ENCODE measurements at places on chromosomes 4 and X. TPM values are rescaled to one million over a fixed set of nuclear protein-coding genes. Genes with fewer than 3 reads are reported as not detected.

DNA sequence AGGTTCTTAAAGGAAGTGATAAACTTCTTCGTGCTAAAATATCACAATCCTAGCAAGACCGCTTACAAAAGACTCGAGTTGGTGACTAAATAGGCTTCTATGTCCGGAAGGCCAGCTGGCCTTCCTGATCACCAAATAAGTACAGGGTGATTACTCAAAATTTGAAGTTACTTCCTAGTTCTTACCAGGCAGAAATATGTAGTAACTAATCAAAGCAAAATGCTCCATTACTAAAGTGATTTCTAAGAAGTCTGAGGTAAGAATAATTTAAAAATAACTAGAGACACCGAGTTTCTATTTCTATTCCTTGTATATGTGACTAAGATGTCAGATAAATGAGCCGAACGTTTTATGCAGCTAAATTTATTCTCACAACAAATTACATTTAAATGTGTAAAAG lies 62.2 kb downstream of the NSUN7 start:
- DNase-seq = no peak

- DNase-seq = no peak
These were observed 1634.4 kb upstream of the PCDH7 start for GRCh38 chr4:29085748-29086147.

- DNase-seq = no peak
These were observed 87.0 kb downstream of the AFAP1 start for GRCh38 chr4:7852568-7853185.

GRCh38 chrX:42151808-42152207 lies 228.5 kb upstream of the CASK start:
- no peak for DNase-seq

- DNase-seq = no peak
These were observed 574 bp upstream of the CFAP97 start for GRCh38 chr4:185204238-185204910.

Gene MAGEA2B
- total RNA-seq = not detected

GRCh38 chr4:88583631-88584470 lies 8.4 kb upstream of the HERC3 start:
- DNase-seq = no peak

Gene SPACA5
- not detected for total RNA-seq

GRCh38 chrX:72146527-72146926 lies 14.8 kb upstream of the RTL5 start:
- DNase-seq = no peak

Gene CYSLTR1
- 1.5 TPM for total RNA-seq

- no peak for DNase-seq
These were observed 28.0 kb downstream of the TBC1D19 start for GRCh38 chr4:26611885-26612284.

DNA sequence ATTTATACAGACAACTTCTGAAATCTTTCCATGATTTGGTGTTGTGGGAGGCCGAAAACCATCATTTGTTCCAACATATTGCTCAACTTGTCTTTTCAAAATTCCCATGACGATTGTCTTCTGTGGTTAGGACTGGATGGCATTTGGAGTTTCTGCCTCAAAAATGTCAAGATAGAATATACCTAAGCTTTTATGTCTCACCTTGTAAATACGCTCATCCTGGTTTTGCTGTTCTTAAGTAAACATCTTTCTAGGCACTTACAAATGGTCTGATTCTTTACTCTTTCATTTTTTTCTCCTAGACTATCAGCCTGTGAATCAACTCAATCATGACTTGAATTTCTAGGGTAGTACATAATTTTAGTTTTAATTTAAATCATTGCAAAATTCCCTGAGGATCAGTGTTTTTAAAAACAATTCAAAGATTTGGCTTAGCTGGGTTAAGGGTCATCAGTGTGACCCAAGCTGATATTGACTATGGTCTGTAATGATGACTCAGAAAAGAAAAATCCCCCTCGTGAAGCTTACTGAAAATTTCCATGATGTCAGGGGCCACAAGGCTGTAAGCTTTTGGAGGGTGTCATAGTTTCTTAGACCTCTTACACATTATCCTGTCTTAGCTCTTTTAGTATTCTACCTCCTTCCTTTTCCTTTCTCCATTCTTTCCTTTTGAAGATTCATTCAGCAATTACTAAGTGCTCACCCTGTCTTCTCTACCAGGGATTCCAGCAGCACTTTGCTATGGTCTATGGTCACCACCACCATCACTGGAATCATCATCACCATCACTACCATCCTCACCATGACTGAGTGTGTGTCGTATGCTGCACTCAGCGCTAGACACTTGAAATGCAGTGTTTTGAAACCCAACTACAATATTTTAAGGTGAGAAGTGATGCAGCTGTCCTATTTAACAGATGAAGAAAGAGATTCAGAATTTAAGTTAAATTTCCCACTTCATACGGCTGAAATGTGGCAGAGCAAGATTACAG lies 124.4 kb downstream of the CPE start:
- DNase-seq = no peak

DNA sequence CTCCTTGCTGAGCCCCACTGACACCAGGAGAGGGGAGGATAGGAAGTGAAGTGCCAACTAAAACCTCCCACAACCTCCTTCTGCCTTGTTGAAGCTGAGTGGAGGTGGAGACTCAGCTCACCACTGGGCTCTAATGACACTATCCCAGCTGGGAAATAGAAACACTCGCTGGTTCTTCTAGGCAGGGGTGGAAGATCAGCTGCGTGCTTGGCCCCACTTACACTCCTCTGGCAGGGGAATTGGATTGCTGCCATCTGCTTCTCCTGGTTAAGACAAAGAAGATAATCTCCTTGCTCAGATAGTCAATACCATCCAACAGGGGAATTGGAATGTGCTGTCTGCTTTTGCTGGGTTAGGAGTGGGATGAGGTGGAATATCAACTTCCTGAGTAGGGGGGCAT lies 392.5 kb downstream of the ZNF674 start:
- no peak for DNase-seq

DNA sequence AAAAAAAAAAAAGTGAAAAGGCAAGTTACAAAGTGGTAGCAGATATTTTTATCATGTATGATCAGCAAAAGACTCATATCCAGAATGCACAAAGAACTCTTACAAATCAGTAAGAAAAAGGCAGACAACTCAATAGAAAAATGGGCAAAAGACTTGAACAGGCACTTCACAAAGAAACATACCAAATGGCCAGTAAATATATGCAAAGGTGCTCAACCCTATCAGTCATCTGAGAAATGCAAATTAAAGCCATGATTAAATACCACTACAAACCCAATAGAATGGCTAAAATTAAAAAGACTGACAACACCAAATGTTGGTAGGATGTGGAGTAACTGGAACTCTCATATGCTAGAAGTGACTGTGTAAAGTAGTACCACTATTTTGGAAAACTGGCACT lies 45.4 kb downstream of the CHST7 start:
- no peak for DNase-seq

GRCh38 chrX:34790026-34790425 lies 132.9 kb upstream of the TMEM47 start:
- DNase-seq = no peak

Gene IBSP
- total RNA-seq = not detected

Gene CPE
- total RNA-seq = 23.6 TPM

DNA sequence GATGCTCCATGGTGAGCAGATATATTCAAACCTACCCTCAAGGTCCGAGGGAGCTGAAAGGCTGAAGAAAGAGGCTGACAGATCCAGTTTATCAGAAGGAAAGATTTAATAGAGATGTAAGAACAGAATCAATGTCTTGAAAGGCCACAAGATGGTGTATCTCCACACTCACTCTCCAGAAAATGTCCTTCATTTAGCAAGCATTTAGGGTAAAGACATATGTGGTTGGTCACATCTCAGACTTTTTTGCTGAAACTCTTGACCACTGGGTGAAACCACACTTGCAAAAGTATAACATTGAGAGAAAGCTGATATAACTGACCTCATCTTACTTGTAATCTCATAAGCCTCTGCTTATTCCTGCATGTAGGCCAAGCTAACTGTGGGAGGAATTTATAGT lies 745.8 kb upstream of the GALNTL6 start:
- no peak for DNase-seq

DNA sequence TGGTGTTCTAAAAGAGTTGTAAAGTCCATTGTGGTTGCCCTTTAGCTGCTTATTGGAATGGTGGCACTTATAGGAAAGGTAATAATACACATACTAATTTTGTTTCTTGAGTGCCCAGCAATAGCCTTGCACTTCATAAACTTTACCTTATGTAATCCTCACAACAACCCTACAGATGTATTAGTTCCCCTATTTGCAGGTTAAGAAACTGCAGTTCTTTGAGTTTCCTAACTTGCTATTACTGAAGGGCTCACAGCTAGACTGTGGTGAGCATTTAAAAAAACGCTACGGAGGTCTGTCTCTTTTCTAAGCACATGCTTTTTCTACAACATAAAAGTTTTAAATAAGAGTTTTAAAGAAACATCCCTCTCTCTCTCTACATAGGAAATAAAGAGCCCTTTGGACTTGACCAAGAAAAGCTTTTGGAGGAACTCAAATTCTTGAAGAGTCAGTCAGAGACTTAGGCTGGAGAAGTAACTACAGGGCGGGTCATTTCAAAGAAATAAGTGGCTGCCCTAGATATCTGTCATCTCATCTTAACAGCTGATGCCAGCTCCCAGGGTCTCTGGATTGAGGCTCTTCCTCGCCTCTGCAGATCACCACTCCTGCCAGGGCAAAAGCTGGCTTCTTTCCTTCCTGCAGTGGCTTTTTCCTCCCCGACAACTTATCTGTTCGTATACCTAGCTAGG lies 42.0 kb upstream of the FBXW7 start:
- no peak for DNase-seq
